Hippocampal formation (tissue), 2 donors: ENCODE measurements at places on chromosomes 1 and 21.

GRCh38 chr1:215568299-215568692, 1.2 kb downstream of the KCTD3 start:
- peak; percentile 36 for DNase-seq

DNA sequence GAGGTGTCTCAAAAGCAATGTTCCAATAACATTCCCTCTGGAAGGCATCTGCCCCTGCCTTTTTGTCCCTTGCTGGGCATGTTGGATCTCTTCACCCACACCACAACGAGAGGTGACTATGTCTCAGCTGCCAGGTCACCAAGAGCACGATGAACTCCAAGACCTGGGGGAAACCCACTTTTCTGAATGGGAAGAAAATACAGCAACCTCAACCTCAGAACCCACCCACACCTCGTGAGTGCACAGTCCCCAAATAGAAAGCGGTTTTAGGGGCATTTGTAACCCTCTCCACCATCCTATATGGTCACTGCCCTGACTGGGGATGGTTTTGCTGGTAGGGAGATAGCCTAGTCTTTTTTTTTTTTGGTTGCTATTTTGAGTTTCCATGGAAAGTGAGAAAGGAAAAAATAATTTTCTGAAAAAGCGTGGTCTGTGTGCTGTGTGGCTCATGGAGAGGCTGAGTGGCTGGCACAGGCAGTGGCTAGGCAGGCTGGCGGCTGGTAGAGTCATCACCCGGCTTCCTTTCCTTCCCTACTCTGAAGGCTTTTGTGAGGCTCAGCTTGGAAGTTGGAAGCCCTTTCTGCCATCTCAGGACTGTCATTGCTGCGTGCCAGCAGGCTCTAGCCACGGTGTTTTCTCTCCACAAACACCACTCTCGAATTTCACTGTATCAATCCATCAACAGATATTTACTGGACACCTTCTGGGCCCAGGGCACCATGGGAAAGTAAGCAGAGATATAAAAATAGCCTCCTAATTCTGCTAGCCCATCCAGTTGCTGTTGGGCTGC, 15.8 kb downstream of the TSPAN2 start:
- DNase-seq = no peak

GRCh38 chr1:169338617-169339016, 29.0 kb downstream of the NME7 start:
- DNase-seq = no peak

DNA sequence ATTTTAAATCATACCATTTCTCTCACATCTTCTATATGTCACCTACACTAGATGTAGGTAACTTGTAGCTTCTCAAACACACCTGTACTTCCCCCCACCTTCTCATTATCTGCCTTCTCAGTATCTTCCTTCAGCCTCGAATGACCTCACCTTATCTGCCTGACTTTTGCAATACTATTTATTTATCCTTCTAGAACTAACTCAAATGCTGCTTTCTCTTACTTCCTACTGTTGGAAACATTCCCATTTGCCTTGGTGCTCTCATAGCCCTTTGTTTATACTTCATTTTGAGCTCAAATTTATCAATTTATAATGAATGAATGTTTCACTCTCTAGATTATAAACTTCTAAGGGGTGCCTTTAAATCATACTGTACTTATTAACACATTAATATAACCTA, 50.4 kb upstream of the KIAA1614 start:
- no peak for DNase-seq

DNA sequence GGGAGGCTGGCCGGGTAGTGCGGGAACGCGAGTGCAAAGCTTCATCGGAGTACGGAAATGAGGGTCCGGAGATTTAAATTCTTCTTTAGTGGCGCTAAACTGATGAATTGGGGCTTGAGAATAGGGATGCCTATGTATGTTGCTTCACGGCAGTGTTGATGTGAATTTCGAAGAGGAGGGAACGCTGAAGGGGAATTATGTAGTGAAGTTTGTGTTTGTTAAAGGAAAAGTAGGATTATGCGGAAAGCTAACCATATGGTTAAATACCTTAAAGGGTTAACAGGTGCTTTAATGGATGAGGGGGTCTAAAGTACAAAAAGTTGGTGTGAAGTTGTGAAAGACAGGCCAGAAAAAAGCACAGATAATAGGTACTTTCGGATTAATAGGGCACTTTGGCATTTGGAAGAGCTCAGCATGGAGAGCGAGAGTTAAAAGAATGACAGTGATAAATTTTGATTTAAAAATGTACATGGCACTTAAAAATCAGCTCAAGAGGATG, 1.4 kb downstream of the HS2ST1 start:
- DNase-seq = no peak

DNA sequence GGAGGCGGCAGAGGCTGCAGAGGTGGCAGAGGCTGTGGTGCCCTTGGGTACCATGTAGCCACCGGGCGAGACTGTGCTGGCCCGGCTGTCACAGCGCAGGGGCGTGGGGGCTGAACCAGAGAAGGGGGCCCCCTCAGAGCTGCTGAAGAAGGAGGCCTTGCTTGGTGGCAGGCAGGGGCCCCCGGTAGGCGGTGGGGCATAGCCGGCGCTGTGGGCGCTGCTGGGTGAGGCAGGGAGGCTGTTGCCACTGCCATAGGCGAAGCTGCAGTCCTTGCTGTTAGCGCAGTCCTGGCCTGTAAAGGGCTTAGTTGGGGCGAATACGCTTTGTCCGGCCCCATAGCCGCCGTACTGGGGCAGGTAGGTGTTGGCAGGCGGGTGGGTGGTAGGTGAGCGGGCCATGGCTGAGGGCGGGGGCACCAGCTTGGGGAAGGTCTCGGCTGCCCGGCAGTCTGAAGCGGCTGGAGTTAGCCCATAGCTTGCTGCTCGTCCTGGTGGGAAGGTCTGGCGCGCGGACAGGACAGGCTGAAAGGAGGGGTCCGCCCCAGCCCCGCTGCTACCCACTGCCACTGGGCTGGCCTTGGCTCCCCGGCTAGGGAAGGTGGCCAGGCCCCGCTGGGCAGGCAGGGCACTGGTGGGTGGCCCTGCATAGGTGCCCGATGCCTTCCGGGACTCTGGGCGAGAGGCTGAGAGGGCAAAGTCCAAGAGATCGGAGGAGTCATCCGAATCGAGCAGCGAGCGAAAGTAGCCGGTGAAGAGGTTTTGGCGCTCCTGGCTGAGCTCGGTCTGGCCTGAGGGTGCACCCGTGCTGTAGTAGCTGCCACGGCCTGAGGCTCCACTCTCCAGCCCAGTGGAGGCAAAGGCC, 54.9 kb downstream of the AHDC1 start:
- DNase-seq = no peak

- DNase-seq = no peak
Measured at GRCh38 chr1:204376919-204377799, 17.4 kb upstream of the PLEKHA6 start.

- no peak for DNase-seq
Measured at GRCh38 chr1:181141431-181141910, 53.0 kb downstream of the IER5 start.

- peak; percentile 37 for DNase-seq
Measured at GRCh38 chr1:6246497-6247467, 2.8 kb downstream of the HES3 start.

- DNase-seq = no peak
Measured at GRCh38 chr1:221981461-221981860, 239.6 kb upstream of the DUSP10 start.

DNA sequence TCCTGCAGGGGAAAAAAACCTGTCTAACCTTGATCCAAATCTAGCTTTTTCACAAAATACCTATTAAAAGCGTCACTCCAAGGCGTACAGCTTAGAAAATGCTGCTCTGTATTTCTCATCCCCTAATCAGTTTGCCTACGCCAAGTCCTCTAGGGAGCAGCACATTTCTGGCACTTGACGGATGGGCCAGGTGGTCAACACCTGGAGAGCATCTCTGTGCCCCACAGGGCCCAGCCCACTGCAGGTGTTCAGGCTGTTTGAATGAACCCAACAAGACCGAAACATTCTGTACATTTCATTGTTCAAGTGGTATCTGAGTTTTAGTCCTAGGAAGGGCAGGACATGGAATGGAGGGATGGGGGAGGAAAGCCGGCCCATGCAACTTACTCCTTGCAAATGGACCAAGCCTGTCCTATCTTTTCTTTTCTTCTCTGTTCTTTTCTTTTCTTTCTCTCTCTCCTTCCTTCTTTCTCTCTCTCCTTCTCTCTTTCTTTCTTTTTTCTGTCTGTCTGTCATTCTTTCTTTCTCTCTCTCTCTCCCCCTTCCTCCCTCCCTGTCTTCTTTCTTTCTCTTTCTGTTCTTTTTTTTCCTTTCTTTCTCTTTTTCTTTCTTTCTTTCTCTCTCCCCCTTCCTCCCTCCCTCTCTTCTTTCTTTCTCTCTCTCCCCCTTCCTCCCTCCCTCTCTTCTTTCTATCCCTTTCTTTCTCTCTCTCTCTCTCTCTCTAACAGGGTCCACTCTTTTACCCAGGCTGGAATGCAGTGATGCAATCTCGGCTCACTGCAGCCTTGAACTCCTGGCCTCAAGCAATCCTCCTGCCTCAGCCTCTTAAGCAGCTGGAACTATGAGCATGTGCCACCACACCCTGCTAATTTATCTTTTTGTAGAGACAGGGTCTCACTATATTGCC, 29.1 kb downstream of the IGFN1 start:
- no peak for DNase-seq

- no peak for DNase-seq
Measured at GRCh38 chr1:151277249-151277648, 4.8 kb upstream of the ZNF687 start.

DNA sequence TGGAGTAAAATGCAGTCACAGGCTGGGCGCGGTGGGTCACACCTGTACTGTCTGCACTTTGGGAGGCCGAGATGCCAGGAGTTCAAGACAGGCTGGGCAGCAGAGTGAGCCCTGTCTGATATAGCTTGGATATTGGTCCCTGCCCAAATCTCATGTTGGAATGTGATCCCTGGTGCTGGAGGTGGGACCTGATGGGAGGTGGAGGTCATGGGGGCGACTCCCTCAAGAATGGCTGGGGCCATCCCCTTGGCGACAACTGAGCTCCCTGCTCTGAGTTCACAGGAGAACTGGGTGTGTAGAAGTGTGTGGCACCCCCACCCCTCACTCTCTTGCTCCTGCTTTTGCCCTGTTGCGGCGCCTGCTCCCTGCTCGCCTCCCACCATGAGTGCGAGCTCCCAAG, 11.5 kb upstream of the PDXK start:
- no peak for DNase-seq

- DNase-seq = no peak
Measured at GRCh38 chr21:38489729-38490128, 8.5 kb downstream of the ERG start.

- no peak for DNase-seq
Measured at GRCh38 chr1:191002768-191003167, 525.1 kb upstream of the BRINP3 start.

- no peak for DNase-seq
Measured at GRCh38 chr1:189936861-189937260, 540.8 kb downstream of the BRINP3 start.

GRCh38 chr1:236800002-236800620, 5.0 kb downstream of the MTR start:
- DNase-seq = no peak

DNA sequence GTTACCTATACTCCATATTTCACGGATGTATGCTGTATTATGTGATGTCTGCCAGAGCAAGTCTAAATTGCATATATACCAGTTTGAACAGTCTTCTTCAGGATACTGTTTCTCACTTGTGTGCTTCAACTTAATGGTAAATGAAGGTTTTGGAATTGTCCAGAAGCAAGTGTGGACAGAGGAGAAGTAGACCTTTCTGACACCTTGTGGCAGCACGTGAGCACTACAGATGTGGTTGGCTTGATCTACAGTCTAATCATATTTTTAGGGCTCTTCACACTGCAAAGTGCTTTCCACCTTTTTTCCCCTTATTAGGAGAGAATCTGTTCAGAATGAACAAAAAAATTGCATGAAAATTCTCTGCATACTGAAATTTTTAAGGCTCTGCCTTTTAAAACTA, 10.9 kb downstream of the MORC3 start:
- DNase-seq = peak; percentile 1

DNA sequence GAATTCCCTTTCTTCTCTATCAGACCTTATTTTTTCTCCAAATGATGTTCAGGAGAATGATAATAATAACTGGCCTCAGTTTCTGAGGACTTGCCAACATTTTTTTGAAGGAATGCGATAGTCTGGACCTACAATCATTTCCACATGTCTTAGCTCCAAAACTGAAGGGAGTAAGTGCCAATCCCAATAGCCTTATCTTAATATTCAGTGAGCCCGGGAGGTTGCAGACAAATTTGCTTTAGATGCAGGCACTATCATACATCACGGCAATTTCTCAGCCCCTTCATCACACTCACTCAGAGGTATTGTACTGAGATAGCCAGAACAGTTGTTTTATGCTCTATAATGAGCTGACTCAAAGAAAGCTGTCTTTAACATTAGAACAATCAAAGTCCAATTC, 796.9 kb downstream of the ADGRL2 start:
- DNase-seq = no peak

GRCh38 chr1:59631561-59632255, 183.0 kb upstream of the HOOK1 start:
- DNase-seq = no peak

DNA sequence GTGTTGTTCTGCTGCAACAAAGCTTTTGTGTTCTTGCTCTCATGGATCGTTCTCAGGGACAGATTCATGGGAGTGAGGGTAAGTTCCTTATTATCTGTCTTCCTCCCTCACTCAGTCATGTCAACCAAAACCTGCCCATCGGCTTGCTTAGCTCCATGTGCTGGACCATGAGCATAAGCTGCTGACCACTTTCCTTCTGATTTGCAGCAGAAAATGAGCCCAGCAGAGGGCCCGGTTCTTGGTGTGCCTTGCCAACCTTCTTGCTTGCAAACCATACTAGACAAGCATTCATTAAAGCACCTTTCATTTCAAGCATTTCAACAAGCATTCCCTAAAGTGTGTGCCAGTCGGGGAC, 64.0 kb upstream of the COA6 start:
- no peak for DNase-seq

DNA sequence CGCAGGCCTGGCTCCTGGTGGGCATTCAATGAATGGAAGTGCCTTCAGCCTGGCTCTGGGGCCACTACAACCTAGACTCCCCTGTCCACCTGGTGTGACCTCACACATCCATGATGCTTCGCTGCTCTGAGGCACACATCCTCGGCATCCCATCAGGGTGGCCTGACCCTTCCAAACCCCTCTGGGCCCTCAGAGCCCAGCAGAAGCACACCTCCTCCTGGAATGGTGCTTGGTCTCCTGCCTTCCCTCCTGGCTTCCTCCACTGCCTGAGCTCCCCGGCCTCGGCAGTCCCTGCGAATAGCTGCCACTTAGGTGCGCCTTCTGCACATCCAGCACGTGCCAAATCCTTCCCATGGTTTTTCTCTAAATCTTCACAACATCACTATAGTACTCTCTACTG, 133.8 kb downstream of the GLIS1 start:
- no peak for DNase-seq

- DNase-seq = no peak
Measured at GRCh38 chr21:45975020-45975666, 6.4 kb upstream of the COL6A1 start.

GRCh38 chr1:17553975-17554700, 14.6 kb downstream of the ARHGEF10L start:
- no peak for DNase-seq

GRCh38 chr1:23200883-23201282, 16.4 kb downstream of the HTR1D start:
- DNase-seq = no peak

DNA sequence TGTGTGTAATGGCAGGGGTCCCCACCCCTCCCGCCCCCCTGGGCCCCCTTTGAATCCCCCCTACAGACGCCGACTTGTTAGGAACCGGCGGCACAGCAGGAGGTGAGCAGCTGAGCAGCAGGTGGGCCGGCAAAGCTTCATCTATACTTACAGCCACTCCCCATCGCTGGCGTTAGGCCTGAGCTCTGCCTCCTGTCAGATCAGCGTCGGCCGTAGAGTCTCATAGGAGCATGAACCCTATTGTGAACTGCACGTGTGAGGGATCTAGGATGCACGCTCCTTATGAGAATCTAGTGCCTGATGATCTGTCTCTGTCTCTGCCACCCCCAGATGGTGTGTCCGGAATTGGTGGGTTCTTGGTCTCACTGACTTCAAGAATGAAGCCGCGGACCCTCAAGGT, 14.9 kb upstream of the VPS26C start:
- DNase-seq = no peak
